Central memory CD4-positive, alpha-beta T cell (primary cell): ENCODE measurements at places on chromosomes 6 and 20.

DNA sequence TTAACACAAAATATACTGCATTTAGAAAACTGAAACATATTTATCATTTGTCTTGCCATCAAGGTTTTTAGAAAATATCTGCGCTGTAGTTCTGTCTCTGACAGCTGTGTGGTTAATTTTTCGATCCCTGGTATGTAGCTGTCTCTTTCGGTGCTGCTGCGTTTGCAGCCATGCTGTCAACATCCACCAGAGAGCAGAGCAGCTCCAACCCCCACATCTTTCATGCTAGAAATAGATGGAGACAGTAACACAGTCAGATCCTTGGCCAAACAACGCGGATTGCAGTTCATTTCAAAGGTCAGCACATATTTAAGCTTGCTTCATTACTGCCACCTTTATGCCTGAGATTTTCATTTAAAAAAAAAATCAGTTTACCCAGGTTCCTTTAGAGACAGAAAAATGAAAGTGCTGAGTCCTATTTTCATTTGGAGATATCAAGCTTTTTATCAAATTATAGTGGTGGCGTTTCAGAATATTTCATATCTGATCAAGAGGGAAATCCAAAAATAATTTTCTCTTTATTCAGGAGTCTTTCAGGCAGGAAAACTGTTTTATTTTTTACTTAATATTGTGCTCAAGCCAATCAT, 157.7 kb upstream of the MMS22L start:
- no peak for DNase-seq

GRCh38 chr6:28207510-28208110, 17.5 kb upstream of the ZSCAN9 start:
- DNase-seq: no peak

- DNase-seq: no peak
Observed at GRCh38 chr6:167097770-167098169, 25.1 kb upstream of the CCR6 start.

DNA sequence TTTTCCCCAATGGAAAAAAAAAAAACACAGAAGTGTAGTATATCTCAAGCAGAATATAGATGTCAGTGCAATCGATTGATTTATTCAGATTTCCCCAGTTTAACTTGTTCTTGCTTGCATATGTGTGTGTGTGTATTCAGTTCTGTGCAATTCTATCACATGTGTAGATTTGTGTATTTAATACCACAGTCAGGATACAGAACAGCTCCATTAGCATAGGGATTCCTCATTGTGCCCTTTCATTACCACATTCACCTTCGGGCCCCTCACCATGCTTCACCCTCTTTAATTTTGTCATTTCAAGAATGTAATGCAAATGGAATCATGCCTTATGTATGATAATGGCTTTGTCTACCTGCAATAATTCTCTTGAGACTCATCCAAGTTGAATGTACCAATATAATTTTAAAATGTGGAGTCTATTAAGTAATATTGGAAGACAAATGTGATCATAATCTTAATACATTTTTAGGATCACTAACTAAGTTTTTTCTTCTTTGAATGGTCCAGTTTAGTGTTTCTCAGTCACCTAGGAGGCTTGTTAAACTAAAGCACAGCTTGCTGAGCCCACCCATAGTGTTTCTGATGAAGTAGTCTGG, 187.9 kb downstream of the TENT5A start:
- no peak for DNase-seq

GRCh38 chr6:133247581-133247980, 6.4 kb downstream of the EYA4 start:
- no peak for DNase-seq

DNA sequence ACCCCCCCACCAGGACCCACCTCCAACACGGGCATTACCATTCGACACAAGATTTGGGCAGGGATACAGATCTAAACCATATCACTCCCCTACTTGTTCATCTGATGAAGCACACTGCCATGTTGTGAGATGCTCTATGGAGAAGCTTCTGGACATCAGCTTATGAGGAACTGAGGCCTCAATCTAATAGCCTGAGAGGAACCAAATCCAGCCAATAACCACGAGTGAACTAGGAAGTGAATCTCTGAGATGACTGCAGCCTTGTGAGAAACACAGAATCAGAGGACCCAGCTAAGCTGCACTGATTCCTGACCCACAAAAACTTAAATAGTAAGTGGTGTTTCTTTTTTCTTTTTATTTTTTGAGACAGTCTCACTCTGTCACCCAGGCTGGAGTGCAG, 21.6 kb upstream of the ZBTB2 start:
- no peak for DNase-seq

DNA sequence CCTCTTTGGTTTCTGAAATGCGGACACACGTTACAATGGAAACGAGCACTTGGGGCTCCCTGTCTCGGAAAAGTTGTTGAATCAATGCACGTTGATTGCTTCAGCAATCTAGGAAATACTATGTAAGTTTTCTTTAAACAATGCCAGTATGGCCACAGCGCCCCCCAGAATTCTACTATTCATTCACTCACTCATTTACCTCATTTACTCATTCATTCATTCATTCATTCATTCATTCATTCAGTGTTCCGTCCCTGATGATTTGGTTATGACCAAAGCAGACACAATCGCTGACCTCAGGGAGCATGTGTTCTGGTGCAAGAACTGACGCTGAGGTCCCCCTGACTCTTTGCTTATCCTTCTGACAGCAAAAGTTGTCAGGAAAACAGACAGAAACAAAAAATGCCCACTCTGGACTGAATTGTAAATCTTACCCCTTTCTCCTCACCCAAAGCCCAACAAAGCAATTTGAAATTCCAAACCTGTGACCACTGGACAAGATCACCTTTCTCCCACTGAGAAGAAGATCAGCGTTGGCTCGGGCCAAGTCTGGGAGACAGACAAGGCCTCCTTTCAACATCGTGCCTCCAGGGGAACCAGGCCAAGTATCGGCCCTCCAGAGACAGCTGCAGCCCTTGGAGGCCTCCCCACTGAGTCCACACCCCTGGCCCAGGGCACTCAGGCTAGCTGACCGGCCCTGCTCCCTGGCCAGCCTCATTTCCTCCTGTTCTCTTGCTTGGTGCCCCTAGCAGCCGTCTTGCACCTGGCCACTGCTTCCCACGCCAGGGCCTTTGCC, 15.0 kb upstream of the PMEPA1 start:
- DNase-seq: no peak

GRCh38 chr6:164042212-164042611, 627.7 kb downstream of the QKI start:
- DNase-seq: no peak

- no peak for DNase-seq
Observed at GRCh38 chr20:41072915-41073314, 44.3 kb downstream of the TOP1 start.

GRCh38 chr20:63886054-63886419, 8.9 kb upstream of the DNAJC5 start:
- no peak for DNase-seq

GRCh38 chr6:120872262-120872578, 462.1 kb downstream of the TBC1D32 start:
- DNase-seq: no peak

DNA sequence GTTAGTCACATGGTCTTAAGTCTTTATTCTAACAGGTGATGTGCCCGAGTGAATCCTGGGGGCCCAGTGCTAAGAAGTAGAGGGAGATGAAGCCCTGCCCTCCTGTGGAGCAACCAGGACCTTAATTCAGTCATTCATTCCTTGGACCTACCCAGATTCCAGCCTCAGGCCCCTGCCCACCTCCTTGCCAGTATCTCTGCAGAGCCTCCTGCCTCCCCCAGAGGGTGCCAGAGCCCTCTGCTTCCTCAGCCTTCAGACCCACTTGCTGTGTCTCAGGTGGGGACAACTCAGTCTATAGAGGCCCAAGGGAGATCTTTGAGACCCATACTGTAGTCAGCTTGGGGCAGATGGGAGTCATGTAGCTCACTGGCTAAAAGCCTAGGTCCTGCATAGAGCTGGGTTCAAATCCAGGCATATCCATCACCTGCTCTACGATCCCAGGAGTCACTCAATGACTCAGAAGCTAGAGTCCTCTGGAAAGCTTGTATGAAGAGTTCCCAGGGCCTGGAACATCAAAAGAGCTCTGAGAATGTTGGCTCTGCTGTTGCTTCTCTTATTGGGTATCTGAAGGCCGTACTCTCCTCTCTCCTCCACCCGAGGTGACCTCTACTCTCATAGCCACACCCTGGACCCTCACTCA, 3.9 kb upstream of the SIGLEC1 start:
- DNase-seq: no peak

GRCh38 chr6:16901782-16902181, 140.5 kb upstream of the ATXN1 start:
- no peak for DNase-seq

DNA sequence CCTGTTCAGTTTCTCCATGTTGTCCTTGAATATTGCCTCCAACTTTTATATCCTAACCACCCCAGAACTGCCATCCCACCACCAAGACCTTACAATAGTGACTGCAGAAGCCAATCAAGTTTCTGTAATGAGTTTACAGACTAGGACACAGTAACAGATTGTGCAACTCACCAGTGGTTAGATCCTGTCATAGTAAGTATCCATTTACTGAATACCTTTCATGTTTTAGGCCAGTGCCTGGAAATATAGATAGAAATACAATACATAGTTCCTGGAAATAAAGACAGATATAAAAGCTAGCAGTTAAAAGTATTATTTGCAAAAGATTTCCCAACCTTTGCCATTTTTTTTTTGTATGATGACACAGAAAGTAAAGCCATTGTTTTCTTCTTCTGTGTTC, 471.8 kb upstream of the BTBD3 start:
- DNase-seq: no peak

DNA sequence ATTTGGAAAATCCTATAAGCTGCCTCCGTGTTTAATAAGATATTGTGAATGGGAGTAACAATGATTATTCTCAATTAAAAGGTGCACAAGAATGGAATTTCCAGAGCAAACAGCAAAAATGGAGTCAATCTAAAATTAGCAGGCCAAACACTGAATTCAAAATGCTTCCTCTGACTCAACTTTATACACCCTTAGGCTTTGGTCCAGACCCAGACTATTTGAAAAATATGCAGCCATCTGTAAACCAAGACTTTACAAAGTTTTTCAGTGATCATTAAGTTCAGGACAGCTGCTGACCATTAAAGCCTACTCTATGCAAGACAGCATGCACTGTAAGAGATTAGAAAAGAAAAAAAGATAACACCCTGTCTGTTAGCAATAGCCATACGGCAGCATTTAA, 39.4 kb upstream of the CCN6 start:
- DNase-seq: no peak

- DNase-seq: no peak
Observed at GRCh38 chr6:20192625-20193024, 19.6 kb downstream of the MBOAT1 start.

DNA sequence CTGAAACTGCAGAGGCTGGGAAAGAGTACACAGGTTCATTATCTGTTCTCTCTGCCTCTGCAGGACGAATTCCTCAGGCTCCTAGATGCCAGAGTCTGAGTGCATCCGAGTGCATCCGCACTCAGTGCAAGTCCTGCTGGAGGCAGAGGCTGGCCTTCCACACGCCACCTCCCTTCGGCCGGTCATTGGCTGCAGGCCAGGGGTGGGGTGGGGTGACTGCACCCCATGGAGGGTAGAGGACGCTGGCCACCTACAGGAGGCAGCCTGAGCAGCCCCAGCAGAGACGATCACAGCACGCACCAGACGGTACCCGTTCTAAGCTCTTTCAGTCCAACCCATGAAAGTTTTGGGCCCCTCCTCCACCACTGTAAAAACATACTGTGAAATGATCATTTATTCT, 11.7 kb downstream of the SFT2D1 start:
- DNase-seq: no peak

DNA sequence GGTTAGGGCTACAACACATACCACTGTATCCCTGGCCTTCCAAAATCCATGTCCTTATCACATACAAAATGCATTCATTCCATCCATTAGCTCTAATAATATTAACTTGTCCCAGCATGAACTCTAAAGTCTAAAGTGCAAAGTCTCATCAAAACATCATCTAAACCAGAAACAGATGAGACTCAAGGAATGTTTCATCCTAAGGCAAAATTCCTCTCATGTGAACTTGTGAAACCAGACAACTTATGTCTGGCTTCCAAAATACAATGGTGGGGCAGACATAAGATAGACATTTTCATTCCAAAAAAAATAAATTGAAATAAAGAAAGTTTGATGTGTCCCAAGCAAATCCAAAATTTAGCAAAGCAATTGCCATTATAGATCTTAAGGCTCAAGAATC, 257.4 kb downstream of the HTR1B start:
- DNase-seq: no peak
